ENCODE measurements at places on chromosomes 16 and 17. TPM values are rescaled to one million over a fixed set of nuclear protein-coding genes. Genes with fewer than 3 reads are reported as not detected.

The SMTNL2 gene
- not detected for total RNA-seq

The B4GALNT2 gene
- 0.18 TPM for total RNA-seq

The PIPOX gene
- total RNA-seq: 0.47 TPM

The HS3ST3A1 gene
- not detected for total RNA-seq

The PTGES3L gene
- 0.52 TPM for total RNA-seq

The TP53TG3C gene
- total RNA-seq: not detected

The PKMYT1 gene
- 86.3 TPM for total RNA-seq

The DCAKD gene
- 44.9 TPM for total RNA-seq

The SLC46A1 gene
- total RNA-seq: 5.1 TPM

The LRRC37B gene
- 8.7 TPM for total RNA-seq

The OTOP3 gene
- total RNA-seq: not detected

The TMC5 gene
- 24.9 TPM for total RNA-seq

The TBC1D3C gene
- total RNA-seq: not detected

The NOS2 gene
- not detected for total RNA-seq

The IKZF3 gene
- 0.26 TPM for total RNA-seq

The ADAMTS18 gene
- not detected for total RNA-seq

The CCDC40 gene
- total RNA-seq: 7.0 TPM

The CFAP20 gene
- total RNA-seq: 75.4 TPM

The MPP3 gene
- 13.9 TPM for total RNA-seq

The ESRP2 gene
- 104 TPM for total RNA-seq

The KIF2B gene
- total RNA-seq: not detected

The HSD17B1 gene
- 0.91 TPM for total RNA-seq

The SLC5A10 gene
- total RNA-seq: not detected

The SMIM5 gene
- total RNA-seq: 16.4 TPM

The CETP gene
- total RNA-seq: not detected

The ZNF423 gene
- total RNA-seq: not detected

The TOP2A gene
- 65.3 TPM for total RNA-seq

The AP1G1 gene
- 54.3 TPM for total RNA-seq

The CACNG1 gene
- not detected for total RNA-seq

The DNAJA3 gene
- total RNA-seq: 82.4 TPM

The KRT32 gene
- total RNA-seq: not detected

The MKS1 gene
- total RNA-seq: 5.1 TPM

The IL4R gene
- 49.1 TPM for total RNA-seq

The ZSCAN10 gene
- not detected for total RNA-seq

The CD300C gene
- total RNA-seq: 0.68 TPM

The KRTAP4-3 gene
- total RNA-seq: not detected
